Urinary bladder (tissue), 4 donors: ENCODE measurements at places on chromosomes 2 and 18. TPM values are rescaled to one million over a fixed set of nuclear protein-coding genes. Genes with fewer than 3 reads are reported as not detected.
A peak's percentile ranks its signal among the peaks of the same experiment; 100 is the strongest.

TNFAIP6 gene
- 1.7 TPM for polyA plus RNA-seq

STAT4 gene
- polyA plus RNA-seq: 0.80 TPM

UBXN4 gene
- 46.6 TPM for polyA plus RNA-seq

FNDC4 gene
- 10.5 TPM for polyA plus RNA-seq

CKAP2L gene
- 0.24 TPM for polyA plus RNA-seq

SCYGR4 gene
- polyA plus RNA-seq: not detected

RNF152 gene
- polyA plus RNA-seq: 3.4 TPM

SPATA3 gene
- polyA plus RNA-seq: not detected

CCDC148 gene
- 0.28 TPM for polyA plus RNA-seq

RESP18 gene
- not detected for polyA plus RNA-seq

GCG gene
- not detected for polyA plus RNA-seq

CNDP1 gene
- polyA plus RNA-seq: 0.20 TPM

CXCR1 gene
- polyA plus RNA-seq: 0.13 TPM

GRCh38 chr18:53944721-53945120 lies 279.7 kb downstream of the MBD2 start:
- no peak for DNase-seq

DNA sequence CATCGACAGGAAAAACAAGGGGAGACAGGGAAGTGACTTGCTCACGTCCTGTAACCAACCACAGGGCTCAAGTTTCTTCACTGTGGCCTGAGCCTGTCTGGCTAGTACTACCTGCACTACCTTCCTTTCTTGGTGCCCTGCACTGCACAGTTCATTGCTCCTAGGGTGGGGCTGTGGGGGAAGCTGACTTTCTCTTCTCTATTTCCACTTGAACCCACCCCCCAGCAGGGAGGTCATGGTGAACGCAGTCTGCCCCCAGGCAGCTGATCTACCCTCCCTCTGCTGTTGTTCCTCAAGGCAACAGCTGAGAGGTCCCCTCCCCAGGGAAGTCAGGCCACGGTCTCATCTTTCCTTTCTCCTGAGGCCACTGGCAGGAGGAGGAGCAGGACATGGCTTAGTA lies 532.1 kb downstream of the SOX11 start:
- DNase-seq: no peak

DNA sequence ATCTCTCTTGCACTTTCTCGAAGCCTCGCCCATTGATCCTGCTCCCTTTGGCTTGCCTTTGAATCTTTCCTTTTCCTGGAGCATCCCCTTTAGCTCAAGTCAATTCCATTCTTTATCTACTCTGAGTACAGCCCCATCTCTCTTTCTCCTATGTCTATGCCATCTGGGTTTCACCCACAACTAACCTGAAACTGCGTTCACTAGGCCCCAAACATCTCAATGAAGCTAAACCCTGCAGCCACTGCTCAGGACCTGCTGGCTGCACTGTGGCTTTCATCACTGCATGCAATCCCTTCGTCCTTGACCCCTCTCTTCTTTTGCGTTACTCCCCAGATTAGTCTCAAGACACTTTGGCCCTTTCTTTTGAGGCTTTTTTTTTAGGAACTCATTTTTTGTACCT lies 81.6 kb upstream of the CYRIA start:
- no peak for DNase-seq

DNA sequence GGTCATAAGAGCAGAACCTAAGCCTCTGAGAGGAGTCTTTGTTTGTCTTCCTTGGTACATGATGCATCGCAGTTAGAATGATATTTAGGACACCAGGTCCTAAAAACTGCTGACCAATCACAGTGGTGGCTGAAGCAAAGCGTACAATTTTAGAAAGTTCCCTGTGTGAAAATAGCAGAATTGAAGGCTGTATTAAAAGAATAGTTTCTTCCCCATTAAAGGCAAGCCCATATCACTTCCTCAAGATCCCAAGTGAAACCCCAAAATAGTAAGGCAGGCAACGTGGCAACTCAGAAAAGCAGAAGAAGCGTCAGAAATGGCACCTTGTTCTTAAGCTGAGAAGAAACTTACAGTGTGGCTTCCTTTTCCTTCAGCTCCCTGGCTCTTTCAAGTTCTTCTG lies 154.8 kb upstream of the PGAP1 start:
- no peak for DNase-seq

DNA sequence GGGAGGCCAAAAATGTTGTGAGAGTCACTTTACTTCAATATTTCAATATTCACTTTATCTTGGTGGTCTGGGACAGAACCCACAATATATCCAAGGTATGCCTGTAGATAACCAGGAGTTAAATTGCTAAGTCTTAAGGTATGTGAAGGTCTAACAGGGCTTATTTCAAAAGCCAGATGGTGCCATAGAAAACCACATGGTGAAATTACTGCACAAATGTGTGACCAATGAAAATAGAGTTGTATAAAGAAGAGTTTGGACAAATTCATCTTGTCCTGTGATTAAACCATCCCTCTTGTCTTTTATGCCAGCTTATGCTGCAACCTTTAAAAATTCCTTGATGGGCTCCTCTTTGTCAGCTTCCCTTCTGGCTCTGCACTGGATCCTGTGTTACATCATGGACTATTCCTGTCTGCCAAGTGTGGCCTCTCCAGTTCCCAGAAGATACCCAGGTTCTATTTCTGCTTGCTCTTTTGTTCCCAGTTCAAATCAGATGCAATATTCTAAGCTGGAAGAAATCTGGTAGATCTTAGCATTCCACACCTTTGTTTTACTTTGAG lies 46.8 kb downstream of the ANTXR1 start:
- no peak for DNase-seq

DNA sequence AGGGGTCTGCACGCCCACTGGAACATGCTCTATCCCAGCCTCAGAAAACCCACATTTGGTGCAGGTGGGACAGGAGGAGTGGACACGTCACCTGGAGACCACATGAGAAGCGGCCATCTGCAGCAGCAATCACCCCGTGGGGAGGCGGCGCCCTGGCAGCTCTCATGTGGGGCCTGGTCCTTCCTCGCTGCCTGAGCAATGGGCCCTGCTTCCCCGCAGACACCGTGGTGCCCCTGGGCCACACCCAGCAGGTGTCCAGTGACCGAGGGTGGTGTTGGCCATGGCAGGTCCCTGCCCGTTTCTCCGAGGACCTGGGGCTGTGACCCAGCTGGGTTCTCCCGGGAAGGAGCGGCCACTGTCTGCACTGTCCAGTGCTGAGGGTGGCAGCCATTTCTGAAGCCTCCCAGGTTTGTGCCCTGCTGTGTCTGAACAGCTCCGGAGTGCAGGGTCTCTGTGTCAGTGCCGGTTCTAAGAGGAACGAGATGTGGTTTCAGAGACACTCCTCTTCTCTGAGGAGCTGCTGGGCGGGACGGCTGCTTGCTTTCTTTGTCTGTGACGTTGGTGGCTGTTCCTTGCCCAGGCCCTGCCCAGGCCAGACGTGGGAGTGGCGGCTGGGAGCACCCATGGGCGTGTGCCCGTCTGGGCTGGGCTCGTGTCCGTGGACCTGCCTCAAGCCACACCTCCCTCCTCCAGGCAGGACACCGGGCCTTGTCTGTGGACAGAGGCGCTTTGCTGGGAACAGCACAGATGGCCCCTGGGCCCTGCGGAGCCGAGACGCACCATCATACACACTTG lies 44.8 kb downstream of the NFATC1 start:
- no peak for DNase-seq

GRCh38 chr2:157172866-157173578 lies 84.5 kb upstream of the GALNT5 start:
- no peak for DNase-seq

DNA sequence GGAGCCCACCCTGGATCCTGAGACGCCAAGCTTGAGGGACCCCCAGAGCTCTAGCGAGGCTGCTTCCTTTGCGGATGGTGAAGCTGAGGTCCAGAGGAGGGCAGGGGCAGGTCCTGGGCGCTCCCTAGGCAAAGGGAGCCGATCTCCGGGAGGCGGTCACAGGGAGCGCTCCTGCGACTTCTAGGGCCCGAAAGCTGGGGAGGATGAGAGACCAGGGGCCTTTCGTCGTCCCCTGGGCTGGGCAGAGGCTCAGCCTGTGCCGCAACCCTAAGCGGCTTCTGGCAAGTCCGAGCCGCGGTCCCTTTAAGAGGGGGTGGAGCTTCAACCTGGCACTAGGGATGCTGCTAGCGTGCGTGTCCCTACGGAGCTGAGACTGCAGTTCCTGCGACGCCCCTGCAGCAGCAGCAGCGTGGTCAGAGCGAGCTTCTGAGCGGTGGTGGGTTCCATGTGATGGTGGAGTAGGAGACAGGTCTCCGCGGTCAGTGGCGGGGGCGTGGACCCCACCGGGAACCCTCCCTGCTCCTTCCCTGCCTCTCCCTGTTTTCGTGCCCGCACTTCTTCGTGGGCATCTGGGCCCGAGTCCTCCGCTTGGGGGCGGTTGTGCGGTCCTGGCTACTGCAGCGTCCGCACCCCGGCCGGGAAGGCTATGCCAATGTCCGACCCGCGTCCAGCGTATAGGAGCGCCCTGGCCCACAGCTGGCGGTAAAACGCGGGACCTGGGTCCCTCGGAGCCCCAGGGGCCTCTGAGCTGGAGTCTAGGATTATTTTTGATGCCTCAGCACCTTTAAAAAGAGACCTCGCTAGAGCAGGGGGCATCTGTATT lies 154.6 kb downstream of the CCDC74A start:
- DNase-seq: peak; percentile 23

DNA sequence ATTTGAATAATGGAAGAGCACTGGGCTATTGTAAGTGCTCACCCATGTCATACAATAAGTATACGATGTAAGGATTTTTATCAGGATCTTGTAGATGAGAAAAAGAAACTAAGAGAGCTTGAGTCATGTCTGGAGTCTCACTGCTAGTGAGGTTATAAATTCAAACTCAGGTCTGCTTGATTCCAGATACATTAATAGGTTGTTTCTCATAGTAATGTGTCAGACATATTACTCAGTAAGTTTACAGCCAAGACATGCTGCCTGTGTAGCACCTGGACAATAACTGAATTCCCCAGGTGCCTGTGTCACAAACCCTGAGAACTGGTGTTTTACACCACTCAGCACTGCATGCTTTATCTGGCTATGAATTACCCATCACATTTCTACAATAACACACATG lies 216.9 kb upstream of the LRP1B start:
- no peak for DNase-seq

DNA sequence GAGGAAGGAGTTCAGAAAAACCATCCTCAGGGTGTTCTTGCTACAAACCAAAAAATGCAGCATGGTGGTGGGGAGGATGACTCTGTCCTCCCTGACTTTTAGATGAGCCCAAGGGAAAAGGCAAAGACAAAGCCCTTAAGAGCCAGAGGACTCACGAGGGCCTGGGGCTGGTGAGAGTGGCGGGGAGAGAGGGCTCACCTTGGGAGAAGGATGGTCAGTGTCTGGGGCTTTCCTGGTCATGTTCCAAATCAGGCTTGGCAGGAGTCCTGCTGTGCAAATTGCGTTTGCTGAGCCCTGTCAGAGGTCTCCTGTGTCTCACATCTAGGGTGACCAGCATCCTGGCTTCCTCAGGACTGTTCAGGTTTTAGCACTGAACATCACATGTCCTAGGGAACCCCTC lies 4.7 kb downstream of the UGT1A1 start:
- DNase-seq: no peak

DNA sequence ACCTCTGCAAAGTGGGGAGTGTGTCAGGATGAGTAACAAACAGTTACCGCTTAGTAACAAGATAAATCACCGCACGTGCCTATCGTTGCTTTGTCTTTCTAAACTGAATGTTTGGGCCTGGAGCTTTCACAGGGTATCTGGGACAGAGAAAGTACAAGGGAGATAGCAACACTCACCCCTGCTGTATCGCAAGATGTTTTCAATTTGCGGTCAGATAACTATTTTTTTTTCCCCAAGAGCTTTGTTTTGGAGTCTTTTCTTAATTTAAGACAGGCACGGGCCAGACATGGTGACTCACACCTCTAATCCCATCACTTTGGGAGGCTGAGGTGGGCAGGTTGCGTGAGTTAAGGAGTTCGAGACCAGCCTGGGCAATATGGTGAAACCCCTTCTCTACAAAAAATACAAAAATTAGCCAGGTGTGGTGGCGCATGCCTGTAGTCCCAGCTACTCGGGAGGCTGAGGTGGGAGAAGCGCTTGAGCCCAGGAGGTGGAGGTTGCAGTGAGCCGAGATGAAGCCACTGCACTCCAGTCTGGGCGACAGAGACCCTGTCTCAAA lies 146.6 kb downstream of the GBX2 start:
- no peak for DNase-seq

DNA sequence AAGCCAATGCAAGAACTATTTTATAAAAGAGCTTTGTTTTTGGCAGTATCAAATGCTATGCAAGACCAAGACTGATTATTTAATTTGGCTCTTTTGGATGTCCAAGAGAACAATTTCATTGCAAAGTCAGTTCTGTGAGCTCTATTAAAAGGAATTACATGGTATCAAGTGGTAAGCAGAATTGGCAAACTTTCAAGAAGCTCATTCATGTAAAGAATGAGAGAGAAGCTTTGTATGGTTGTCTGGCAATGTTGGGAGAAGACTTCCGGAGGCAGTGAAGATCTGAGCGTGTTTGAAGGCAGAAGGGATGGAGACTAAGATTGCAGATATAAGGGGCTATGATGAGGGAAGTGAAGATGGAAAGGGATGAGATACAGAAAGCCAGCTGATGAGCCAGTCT lies 49.6 kb downstream of the CPS1 start:
- DNase-seq: no peak

DNA sequence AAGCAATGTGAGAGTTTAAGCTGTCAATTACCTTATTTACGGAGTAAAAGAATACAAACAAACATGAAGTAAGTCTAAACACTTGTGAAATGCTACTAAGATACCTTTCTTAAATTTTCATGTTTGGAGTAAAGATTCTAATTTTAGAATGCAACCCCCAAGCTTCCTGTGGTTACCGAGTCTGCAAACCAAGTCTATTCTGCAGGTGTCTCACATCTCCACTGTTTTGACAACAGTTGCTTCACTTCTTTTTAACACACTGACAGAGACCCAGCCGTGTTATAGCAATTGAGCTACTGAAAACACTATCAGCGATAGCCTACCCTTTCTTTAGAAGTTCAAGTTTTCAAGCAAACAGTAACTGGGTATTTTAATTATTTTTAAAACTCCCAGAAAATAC lies 608.3 kb downstream of the ERBB4 start:
- no peak for DNase-seq

DNA sequence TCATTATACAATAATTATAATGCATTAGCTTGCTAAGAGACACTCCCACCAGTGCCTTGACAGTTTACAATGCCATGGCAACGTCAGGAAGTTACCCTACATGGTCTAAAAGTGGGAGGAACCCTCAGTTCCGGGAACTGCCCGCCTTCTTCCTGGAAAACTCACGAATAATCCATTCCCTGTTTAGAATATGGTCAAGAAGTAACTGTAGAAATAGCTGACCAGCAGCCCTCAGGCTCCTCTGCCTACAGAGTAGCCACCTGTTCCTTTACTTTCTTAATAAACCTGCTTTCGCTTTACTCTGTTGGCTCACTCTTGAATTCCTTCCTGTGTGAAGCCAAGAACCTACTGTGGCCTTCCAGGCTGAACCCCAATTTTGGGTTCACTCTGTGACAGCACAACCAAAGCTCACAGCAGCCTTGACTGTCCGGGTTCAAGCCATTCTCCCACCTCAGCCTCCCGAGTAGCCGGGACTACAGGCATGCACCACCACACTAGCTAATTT lies 20.0 kb upstream of the PTPN2 start:
- no peak for DNase-seq

GRCh38 chr2:1900732-1901131 lies 156.4 kb upstream of the PXDN start:
- no peak for DNase-seq

GRCh38 chr2:60849187-60849586 lies 32.2 kb upstream of the REL start:
- no peak for DNase-seq
